ENCODE measurements at places on chromosomes 3 and 15.
A peak's percentile ranks its signal among the peaks of the same experiment; 100 is the strongest.

GRCh38 chr3:151377768-151378385, 6.7 kb downstream of the P2RY12 start:
- no peak for ATAC-seq

- no peak for ATAC-seq
Observed at GRCh38 chr15:71366926-71367325, 251.7 kb downstream of the THSD4 start.

DNA sequence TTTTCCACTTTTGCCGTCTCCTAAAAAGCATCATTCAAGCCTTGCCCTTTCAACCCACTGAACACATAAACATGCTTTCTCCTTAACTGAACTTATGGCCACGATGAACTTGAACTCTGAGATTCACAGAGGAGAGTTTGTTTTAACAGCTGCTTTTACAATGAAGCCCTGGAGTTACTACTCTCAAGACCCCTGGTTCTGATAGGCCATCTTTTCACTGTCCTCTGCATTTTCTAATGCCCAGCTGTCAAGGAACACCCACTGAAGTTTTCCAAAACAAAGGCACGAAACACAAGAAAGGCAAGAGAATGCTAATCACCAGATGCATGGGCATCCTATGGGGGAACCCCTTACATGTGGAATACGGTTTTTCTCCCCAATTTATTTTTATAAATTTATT, 100.8 kb downstream of the ADAMTS9 start:
- ATAC-seq: no peak

- no peak for ATAC-seq
Observed at GRCh38 chr3:129365296-129366136, 62.9 kb downstream of the EFCAB12 start.

DNA sequence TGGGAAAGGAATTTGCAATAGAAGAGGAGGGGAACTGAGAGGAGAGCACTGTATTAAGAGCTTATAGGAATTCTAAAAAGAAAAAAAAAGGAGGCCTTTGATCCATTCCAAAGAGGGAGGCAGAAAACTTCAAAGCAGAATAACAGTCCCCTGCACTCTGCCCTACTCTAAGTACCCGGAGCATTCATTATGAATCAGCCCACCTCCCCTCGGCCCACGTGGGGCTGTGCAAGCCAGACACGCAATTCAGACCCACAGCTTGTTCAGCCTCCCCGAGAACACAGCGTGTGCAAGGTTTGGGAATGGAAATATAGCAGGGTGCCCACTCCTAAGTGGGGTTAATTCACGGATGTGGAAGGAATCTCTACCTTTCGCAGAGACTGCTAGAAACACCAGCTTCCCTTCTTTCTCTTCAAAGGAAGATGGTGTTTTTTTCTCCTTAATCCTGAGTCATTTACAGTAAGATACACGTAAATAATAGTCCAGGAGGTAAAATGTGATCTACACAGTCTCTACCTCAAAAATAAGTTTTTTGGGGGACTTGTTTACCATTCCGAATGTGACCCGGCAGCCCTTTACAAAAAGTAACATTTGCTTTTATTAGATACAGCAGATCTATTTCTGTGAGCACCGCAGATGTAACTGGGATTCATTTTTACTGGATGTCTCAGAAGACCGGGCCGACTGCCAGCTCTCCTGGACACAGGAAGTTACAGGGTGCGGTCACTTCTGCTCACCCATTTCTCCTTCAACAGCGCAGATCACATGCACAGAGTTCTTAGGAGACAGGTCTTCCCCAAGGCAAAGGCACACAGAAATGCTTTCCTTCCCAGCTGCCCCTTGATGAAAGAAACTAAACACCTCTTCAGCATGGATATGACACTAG, 768.5 kb upstream of the CFAP20DC start:
- peak; percentile 96 for ATAC-seq

- ATAC-seq: no peak
Observed at GRCh38 chr3:194974468-194975135, 288.9 kb downstream of the FAM43A start.

DNA sequence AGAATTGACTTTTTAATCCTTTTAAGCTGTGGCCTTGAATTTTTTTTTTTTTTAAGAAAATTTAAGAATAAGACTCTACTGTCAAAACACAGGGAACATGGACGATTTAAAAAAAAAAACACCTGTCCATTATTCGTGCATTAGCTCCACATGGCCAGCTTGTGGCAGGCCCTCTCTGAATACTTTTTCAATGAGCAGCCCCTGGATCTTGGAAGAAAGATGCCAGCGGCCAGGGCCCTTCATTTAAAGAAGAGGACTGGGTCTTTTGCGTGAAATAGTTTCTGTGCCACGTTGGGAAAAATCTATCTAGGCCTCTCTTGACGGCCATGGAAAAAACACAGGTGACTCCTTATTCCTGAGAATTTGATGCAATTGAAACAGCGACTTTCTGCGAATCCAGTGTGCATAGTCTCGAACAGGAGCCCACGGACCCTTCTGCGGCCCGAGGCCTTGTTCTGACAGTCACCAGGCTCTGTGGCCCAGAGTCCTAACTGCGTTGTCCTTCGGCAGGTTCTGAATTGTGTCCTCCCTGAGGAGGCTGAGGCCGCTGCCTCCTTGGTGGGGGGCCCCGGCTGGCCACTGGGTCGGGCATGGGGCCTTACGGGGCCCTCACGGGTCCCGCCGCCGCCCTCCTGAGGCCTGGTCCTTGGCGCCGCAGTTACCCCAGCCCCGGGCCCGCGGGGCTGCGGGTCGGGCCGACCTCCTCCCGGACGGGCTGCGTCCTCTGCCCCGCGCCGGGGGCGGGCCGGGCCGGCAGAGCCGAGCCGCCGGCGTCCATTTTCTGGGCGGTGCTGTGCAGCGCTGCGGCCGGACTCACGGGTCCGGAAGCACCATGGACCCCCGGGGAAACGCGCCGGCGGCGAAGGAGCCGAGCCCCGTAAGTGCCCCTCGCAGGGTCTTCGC, 33.5 kb downstream of the ZBTB38 start:
- ATAC-seq: peak; percentile 81

DNA sequence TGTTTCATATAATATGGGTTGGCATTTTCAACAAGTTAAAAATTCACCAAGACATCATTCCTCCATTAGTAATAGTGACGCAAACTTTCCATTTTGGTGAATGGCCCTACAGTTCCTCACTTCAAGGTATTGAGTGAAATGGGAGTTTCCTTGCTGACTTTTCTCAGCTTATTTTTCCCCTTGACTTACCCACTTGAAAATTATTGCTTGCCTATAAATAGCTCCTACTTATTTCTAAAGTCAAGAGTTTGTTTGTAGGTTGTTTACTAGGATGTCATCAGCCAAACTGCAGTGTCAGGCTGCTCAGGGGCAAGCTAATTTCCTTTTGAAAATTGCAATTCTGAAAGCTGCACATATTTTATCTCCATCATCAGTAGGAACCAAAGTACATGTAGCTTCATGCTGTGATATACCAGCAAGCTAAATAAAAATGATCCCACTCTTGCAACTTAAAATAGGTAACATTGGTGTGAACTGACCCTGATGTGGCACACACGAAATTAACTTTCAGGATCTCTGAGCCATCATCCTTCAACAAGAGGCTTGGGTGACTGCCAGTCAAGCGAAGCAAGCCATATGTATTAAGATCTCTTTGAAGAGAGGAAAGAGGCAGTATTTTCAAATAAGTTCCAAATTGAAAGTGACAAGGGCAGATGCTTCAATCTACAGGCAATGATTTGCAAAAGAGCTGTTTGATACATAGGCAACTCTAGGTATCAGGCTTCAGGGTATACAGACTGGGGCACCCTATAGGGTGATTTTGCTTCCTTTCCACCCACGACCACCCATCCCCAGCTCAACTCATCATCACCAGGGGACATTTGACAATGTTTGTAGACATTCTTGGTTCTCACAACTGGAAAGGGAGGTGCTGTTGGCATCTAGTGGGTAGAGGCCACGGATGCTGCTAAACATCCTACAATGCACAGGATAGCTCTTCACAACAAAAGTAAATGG, 66.8 kb upstream of the RASGRP1 start:
- no peak for ATAC-seq

GRCh38 chr15:40092979-40093869, 15.5 kb downstream of the BMF start:
- no peak for ATAC-seq
